ENCODE measurements at places on chromosomes 13 and 19. TPM values are rescaled to one million over a fixed set of nuclear protein-coding genes. Genes with fewer than 3 reads are reported as not detected.
A peak's percentile ranks its signal among the peaks of the same experiment; 100 is the strongest.

Gene NUFIP1
- total RNA-seq, result 2.8 TPM

Gene ZNF528
- 17.3 TPM for total RNA-seq

DNA sequence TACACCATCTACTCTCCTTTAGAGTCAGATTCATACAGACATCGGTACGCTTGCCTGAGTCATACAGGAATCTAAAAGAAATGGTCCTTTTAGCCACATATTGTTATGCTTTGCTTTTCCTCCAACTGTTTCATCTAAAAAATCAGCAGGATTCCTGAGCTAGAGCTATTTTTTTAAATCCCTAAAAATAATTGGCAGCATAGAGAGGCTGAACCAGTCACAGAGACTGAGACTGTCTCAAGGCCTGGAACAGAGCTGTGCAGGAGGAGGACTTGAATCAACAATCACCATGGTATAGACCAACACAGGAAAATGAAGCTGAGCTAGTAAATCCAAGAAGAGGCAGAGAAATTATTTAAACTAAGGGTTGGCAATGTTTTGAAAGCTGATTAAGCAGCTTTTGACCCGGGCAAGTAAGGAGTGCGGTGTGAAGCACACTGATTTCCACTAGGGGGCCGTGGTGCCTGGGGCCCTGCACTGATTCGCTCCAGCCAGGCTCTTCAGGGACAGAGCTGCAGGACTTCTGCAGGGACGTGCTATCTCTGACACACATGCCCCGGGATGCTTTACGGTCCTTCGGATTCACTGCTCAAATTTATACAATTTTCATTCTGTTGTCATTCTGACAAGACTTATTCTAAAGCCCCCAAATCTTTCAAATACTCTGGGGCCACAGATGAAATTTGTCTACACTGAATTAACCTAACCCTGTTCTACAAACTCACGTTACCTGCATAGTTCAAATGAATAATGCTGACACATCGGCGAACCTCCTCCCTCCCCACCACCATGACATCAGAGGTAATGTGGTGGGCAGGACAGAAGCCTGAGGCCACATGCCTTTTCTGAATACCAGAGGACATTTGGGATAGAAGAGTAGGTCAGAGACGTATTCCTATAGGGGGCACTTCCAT, 87.6 kb upstream of the SLC15A1 start:
- peak; percentile 59 for DNase-seq

Gene DNAAF3
- total RNA-seq, result 2.4 TPM

GRCh38 chr13:77328819-77329132, 1.9 kb upstream of the MYCBP2 start:
- DNase-seq, result no peak

Gene DNAJC15
- 21.4 TPM for total RNA-seq

GRCh38 chr13:30412346-30412745, 9.9 kb upstream of the UBE2L5 start:
- DNase-seq, result no peak

- DNase-seq, result no peak
Measured at GRCh38 chr19:17105556-17105955, 30.0 kb downstream of the MYO9B start.

Gene CYP2F1
- total RNA-seq, result not detected

GRCh38 chr13:51425410-51426042, 27.3 kb downstream of the INTS6 start:
- no peak for DNase-seq

- DNase-seq, result no peak
Measured at GRCh38 chr13:23715092-23715761, 145.0 kb downstream of the TNFRSF19 start.

Gene TINCR
- 0.18 TPM for total RNA-seq

DNA sequence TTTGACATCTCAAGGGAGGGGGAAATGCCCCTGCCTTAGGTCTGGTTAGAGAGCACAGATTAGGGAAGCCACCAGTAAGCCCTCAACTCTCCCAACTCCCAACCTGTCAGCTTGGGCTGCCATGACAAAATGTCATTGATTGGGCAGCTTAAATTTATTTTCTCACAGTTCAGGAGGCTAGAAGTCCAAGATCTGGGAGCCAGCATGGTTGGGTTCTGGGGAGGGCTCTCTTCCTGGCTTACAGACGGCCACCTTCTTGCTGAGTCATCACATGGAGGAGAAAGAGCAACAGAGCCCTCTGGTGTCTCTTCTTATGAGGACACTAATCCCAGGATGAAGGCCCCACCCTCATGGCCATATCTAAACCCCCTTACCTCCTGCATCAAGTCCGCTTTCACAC, 24.2 kb downstream of the C19orf12 start:
- no peak for DNase-seq

- DNase-seq, result no peak
Measured at GRCh38 chr13:109481040-109481439, 305.3 kb downstream of the IRS2 start.

DNA sequence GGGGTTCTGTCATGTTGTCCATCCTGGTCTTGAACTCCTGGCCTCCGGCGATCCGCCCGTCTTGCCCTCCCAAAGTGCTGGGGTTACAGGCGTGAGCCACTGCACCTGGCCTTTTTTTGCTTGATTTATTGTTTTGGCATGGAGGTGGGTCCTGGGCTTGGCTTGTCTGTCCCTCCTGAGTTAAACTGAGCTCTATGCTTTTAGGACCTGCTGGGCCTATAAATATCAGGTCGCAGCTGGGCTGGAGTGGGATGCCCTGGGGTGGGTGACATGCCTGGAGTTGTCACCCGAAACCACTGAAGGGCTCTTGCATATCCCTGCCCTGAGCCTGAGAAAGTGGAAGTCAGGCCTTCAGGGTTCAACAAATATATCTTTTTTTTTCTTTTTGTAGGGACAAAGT, 5.5 kb downstream of the ARRDC5 start:
- no peak for DNase-seq

GRCh38 chr13:38902551-38902950, 88.1 kb downstream of the STOML3 start:
- no peak for DNase-seq

DNA sequence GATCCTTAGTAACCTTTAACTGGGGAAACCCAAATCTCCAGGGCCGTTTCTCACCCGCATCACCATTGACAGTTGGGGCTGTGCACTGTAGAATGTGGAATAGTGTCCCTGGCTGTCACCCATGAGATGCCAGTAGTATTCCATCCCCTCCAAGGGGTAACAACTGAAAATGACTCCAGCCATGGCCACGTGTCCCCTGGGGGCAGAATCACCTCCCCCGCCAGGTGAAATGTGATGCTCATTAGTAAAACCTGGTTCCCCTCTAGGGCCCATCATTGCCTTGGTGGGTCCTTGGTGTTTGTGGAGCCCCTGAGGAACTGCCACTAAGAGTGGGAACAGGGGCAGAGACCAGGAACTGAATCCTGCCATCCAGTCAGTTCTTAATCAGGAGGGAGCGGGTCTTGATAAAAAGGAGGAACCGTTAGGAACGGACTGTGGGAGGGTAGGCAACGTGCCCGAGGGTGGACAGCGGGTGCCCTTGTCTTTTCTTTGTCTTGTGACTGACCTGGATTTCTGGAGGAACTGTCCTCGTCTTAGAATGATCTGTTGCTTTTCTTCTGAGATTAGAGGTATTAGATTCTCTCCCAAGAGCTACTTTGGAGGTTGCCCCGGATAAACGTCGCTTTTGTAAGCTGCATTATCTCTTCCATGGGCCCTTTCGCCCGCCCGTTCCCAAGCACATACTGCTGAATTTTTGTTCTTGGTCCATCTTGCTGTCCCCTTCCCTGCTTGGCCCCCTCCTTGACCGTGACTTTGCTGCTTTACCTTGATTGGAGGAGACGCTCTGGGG, 3.5 kb downstream of the MYO9B start:
- no peak for DNase-seq

DNA sequence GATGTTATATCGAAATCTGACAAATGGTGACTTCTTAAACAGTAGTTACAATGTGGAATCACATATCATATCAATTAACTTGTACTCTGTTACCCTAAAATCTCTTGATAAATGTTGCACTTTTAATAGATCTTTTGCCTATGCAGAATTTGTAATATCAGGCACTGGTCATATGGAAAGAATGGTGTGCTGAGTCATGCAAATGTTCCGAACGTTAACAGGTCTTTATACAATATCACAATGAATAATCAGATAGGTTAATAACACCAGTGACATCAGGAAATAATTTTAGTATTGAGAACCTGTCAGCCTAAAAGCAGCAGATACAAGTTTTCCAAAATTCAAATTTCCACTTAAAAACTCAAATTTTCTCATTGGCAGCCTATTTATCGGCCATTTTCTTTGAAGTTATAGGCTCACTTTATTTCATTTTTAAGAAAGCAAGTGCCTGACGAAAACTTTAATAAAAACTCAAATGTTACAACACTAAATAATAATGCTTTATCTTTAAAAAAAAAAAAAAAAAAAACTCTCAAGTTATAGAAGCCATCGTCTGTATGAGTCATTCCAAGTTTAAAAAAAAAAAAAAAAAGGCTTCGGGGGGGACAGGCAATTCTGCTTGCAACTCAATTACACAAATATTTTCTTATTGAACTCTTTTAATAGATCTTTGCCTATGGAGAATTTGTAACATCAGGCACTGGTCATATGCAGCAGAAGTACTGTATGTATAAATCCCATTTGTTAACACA, 180.9 kb downstream of the DIAPH3 start:
- no peak for DNase-seq

- DNase-seq, result peak; percentile 46
Measured at GRCh38 chr19:34145741-34146202, 26.5 kb upstream of the LSM14A start.

Gene PSMC4
- total RNA-seq, result 75.7 TPM

DNA sequence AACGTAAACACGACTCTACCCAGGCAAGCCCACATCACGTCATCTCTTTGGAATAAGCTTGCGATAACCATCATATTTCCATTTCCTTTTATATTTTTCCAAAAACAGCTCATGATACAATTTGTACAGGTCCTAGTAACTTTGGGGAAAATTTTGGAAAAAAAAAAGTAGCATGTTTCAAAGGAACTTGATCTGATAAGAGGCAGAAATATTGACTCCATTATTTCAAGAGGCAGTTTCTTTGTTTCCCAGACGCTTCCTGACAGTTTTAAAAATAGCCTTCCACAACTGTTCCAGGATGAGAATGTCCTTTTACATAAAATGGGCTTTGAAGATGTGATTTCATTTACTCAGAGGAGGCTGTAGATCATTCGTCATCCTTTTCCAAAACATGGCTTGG, 23.1 kb downstream of the KLF2 start:
- no peak for DNase-seq

Gene GSX1
- not detected for total RNA-seq

Gene S1PR4
- 0.73 TPM for total RNA-seq

- no peak for DNase-seq
Measured at GRCh38 chr13:49319951-49320350, 72.2 kb downstream of the CDADC1 start.

Gene NAPSA
- not detected for total RNA-seq

Gene PPFIA3
- 7.0 TPM for total RNA-seq

DNA sequence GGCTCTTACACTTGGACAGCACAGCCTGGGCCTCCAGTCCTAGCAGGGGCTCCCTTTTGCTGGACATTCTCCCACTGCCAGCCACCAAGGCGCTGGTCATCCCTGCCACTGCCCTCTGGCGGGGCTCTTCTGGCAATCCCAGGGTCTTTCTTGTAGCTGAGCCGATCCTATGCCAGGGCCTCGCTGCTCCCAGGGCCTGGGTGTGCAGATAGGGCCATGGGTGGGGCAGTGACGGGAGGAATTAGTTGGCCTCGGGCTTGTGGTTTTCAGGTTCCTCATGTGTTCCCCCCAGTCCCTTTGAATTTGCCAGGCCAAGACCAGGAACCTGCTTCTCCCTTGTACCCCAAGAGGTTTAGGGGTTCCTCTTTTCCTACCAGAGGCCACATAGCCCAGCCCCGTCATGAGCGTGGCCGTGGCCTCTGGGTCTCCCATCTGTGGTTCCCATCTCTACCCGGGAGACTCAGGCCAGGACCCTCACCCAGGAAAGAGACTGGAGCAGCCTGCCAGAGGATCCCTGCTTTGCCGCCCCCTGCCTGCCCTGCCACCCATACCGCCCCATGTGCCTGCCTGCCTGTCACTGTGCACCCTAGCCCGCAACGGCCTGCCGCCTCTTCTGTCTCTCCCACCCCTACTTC, 26.2 kb downstream of the TMED1 start:
- DNase-seq, result no peak

Gene BICRA
- 8.7 TPM for total RNA-seq

GRCh38 chr19:11693505-11694499, 44.9 kb downstream of the ZNF823 start:
- DNase-seq, result no peak

DNA sequence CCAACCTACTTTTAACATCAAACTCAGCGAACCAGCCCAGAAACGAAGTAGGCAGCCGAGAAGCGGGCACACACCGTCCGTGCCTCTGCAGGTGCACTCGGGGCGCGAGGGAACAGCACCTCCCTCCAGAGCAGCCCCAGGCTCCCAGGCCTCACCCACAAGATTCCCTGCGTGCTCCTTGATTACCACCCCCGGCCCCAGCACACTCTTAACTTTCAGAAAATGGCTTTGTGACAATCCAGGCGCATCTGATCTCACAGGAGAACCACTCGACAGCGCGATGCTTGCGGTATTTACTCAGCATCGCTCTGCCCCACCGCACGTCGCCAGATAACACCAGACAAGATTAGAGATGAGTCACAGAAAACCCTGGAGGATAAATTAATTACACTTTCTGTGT, 134.9 kb upstream of the SPACA7 start:
- no peak for DNase-seq

Gene RAVER1
- 16.9 TPM for total RNA-seq

- DNase-seq, result peak; percentile 66
Measured at GRCh38 chr13:41465241-41465847, 8.0 kb downstream of the RGCC start.

DNA sequence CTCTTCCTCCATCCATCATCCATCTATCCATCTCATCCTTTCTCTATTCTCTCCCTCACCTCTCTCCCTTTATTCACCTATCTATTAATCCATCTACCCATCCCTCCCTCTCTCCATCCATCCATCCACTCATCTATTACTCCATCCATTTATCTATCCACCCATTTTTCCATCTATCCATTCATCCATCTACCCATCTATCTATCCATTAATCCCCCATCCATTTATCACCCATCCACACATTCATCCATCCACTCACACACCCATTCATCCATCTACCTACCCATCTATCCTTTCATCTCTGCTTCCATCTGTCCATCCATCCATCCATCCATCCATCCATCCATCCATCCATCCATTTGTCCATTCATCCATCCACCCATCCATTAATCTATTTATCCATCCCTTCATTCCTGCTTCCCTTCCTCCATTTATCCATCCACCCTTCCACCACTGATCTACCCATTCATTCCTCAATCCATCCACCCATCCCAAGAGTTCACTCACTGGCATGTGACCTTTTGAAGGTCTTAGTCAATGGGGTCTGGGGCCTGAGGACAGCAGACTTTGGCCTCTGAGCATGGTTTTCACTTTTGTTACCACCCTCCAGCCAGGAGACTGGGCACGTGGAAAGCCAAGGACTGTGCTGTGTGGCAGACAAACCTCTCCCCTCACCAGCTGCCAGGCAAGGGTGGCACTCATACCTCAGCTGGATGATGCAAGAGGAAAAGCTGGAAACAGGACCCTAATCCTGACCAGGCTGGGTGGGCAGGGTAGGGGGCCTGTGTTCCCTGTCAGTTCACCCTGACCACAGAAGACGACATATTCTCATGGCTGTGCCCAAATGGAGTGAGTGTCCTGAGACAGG, 126.7 kb downstream of the URI1 start:
- no peak for DNase-seq

GRCh38 chr19:6098574-6098973, 11.7 kb downstream of the RFX2 start:
- no peak for DNase-seq
